CD4-positive, alpha-beta memory T cell (primary cell): ENCODE measurements at places on chromosomes 6 and 20.
A peak's percentile ranks its signal among the peaks of the same experiment; 100 is the strongest.

GRCh38 chr6:135464634-135465033 lies 32.9 kb downstream of the AHI1 start:
- DNase-seq = no peak

DNA sequence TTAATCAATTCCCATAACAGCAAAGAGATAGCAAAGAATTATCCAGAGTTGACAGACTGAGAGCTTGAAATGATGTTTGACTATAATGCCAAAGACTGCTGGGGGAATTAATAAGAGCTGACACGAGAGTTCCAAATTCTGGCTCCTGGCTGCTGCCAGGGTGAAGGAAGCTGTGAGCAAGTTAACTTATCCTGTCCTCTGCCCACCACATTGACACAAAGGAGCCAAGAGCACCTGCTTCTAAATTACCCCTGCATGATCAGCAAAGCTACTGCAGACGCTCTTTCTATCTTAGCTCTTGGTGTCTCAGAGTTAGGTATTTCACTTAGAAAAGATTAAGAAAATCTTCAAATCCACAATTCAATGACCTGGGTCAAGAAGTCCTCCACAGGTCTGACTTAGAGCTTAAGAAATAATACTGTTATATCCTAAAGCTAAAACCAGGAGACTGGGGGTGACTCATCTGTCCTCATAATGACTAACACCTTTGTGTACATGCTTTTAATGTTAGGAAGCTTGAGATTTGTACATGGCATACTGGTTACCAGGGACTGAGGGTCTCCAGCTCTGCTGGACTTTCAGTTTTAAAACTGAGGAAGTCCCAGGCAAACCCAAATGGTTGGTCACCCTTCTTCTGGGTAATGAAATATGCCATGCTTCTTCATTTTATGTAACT lies 13.2 kb upstream of the FRK start:
- no peak for DNase-seq

DNA sequence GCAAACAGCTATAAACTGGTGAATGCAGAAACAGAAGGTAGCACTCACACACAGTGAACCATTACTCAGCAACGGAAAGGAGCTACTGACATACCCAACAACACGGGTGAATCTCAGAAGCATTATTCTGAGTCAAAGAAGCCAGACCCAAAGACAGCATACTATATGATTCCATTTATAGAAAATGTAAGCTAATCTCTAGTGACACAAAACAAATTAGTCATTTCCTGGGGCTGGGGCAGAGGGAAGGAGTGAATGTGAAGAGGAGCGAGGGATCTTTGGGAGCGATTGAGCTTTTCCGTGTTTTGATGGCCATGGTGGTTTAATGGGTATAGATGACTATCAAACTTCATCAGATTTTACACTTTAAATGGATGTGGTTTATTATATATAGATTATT lies 614.6 kb downstream of the DHX35 start:
- no peak for DNase-seq

DNA sequence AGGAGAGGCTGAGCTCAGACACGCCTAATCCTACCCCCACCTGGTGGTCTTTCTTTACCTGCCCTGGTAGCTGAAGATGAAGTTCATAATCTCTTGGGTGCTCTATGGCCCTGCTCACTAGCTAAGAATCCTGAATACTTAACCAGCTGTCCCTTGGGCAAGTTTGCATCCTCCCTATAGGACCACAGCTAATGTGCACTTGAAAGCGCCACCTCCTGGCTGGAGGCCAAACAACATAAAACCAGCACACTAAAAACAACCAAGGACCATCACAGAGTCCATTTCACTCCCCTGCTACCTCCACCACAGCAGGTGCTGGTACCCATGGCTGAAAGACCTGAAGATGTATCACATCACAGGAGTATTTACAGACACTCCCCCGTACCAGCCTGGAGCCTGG lies 155.5 kb upstream of the SLC24A3 start:
- no peak for DNase-seq

DNA sequence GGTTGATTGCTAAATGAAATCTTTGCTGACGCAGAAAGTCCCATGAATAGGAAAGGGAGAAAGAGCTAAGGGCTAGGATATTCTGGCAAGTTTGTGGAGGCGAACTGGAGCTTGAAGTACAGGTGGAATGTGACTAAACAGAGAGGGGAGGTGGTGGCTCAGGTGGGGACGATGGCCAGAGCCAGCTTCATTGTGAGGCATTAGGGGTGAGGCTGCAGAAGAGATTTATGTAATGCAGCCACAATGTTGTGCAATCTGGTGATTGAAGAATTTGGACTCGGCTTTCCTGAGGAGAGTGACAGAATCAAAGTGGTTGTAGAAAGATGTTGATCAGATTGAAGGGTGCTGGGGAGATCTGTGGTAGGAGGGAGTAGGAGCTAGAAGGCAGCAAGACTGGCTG lies 42.9 kb upstream of the SPACA1 start:
- no peak for DNase-seq

GRCh38 chr6:112187736-112188135 lies 66.6 kb downstream of the LAMA4 start:
- no peak for DNase-seq

DNA sequence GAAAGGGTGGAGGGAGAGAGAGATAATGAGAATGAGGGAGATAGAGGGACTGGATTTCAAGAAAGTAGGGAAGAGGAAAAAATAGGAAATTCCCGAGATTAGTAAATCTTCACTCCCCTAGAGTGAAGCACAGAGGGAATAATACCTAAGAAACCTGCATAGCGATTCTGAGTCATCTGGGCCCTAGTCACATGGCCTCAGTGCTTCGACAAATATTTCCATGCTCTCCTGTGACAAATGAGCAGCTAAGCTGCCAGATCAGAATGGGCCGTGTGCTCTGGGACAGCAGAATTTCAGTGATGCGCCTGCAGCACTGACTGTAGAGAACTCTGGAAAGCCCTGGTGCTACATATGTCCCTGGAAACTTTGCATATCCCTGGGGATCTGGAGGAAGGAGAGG lies 48.6 kb upstream of the GRIK2 start:
- no peak for DNase-seq

DNA sequence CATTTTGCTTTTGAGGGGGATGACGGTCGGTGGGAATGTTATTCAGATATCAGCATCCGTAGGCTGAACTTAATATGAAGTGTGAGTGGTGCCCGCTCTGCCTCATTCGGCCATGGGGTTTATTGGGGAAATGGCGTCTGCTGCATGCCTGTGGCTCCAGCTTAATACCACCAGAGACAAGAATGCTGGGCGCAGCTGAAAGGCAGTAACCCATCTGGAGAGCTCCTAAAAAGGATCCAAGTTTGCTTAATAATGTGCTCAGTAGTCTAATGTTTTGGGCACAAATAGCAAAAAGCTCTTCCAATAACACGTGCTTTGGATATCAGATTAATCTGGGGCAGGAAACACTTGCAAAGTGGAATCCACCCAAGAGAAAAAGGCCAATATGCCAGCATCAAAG lies 273.0 kb upstream of the TAB2 start:
- DNase-seq = no peak

DNA sequence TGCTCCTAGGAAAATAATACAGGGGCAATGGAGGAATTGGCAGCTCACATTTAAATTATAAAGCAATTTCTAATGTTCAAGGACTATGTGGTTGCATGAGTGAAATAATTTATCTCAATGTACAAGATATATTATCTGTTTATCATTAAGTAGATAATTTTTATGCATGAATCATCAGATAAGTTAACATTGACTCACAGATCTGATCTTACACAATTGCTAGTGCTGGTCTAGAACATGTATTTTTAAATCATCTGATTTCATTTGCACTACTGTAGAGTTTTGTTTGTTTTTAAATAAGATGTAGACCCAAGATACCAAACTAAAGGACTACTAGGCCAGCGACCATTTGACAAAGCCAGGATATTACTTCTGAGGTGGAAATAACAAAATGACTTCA lies 199.2 kb downstream of the BMP2 start:
- no peak for DNase-seq

GRCh38 chr20:15487030-15487429 lies 1086.2 kb downstream of the KIF16B start:
- no peak for DNase-seq

DNA sequence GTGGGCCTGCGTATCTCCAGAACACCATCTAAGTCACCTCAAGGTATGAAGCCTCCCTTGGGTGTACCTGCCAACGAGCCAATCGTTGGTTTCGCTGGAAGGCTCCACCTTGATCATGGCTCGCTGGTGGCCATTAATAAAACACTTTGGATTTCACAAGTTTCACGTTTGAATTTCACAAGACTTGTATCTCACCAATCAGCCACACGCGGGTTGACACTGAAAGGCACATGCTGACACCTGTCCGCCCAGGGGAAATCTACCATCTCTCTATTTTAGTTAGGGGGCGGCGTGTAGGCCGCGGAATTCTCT lies 586 bp upstream of the HMGA1 start:
- peak; percentile 85 for DNase-seq

DNA sequence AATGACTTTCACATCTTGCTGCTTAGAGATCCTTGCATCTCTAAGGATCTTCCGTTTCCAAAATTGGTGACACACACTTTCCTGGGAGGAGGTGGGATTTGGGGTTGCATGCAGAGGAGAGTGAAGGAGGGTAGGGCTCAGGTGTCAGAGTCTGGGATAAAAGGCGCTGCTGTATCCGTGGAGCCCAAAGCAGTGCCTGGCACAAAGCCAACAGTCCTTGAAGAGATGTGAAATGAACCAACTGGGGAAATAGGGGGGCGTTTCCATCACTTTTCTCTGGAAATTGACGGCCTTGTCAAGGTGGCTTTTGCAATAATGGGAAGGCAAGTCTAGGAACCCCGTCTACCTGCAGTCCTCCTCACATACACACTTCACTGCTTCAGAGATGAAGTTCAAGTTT lies 59.5 kb upstream of the NELFCD start:
- no peak for DNase-seq

DNA sequence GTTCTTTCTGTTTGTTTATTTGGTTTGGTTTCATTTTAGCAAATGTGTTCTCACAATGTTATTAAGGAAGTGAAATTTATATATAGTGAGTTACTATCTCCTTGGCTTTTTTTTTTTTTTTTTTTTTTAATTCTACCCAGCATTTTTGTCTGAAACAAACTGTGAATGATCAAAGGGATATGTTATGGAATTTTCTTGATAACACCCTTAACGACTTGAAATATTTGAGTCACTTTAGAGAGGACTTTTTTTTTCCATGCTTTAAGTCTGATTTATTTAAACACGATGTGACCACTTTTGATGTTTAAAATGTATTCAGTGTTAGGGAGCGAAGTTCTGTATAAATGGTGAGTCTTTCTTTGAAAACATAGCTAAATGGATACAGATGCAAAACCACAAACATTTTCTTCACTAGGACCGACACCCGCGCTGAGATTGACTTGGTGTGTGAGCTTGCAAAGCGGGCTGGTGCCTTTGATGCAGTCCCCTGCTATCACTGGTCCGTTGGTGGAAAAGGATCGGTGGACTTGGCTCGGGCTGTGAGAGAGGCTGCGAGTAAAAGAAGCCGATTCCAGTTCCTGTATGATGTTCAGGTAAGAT lies 149.7 kb downstream of the MTHFD1L start:
- no peak for DNase-seq

- no peak for DNase-seq
These were observed 208.7 kb downstream of the PRL start for GRCh38 chr6:22087960-22088706.

- no peak for DNase-seq
These were observed 7.4 kb upstream of the IGF2R start for GRCh38 chr6:159961528-159961927.

GRCh38 chr6:26141378-26141904 lies 54.2 kb downstream of the HFE start:
- no peak for DNase-seq

DNA sequence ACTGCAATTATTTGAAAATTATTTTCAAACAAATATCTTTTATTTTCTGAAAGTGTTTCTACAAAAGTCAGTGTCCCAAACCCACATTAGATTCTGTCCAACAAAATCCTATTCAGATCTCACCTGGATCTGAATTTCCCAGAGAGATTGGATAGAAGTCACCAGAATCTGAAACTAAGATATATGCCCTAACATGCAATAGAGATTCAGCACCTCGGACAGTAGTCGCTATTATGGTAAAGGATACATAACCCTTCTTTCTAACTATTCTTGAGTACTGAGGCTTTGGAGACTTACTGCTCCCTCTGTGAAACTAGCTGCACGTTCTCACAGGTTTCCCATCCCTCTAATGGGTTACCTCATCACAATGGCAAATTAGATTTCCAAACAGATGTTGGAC lies 151.4 kb downstream of the ID4 start:
- DNase-seq = no peak

GRCh38 chr6:23826572-23826971 lies 299.4 kb upstream of the NRSN1 start:
- no peak for DNase-seq

DNA sequence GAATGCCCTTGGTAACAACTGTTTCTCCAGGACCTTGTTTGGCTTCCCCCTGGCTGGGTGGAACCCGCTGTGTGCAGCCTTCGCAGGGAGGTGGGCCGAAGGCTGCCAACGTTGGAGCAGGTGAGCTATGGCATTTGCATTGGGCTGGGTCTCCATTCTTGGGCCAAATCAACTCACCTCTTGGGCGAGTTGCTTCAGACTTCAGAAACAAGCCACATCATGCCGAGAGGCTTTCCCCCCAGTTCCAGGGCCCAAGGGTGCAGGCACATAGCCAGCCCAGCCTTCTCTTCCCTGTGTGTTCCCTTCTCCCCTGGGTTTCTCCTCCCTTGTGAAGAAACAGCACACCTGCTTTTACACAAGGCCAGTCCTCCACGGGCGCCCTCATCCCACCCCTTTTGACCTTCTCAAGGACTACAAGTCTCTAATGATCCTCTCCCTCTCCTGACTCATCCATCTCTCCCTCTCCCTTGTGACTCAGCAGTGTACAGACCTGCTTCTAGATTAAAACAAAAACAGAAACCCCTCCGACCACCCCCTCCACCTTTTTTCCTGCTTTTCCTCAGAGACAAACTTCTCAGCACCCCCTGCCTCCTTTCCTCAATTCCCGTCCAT lies 41.6 kb downstream of the FAM209B start:
- no peak for DNase-seq

DNA sequence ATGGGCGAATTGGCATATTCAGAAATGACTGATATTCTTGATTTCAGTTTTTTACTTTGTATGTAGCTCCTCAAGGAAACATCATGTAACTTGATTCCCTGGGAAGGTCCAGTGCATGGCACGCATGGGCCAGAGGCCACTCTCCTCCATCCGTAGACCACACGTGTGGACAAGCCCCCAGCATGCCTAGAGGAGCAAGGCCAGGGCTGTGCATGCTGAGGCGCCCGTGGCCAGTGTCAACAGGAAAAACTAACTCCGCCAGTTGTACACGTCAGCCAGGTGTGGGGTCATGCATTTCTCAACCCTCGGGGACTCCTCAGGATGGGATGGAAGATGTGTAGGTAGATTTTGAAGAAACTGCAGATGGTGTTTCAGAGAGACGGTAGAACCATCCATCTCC lies 37.8 kb upstream of the CD93 start:
- no peak for DNase-seq

DNA sequence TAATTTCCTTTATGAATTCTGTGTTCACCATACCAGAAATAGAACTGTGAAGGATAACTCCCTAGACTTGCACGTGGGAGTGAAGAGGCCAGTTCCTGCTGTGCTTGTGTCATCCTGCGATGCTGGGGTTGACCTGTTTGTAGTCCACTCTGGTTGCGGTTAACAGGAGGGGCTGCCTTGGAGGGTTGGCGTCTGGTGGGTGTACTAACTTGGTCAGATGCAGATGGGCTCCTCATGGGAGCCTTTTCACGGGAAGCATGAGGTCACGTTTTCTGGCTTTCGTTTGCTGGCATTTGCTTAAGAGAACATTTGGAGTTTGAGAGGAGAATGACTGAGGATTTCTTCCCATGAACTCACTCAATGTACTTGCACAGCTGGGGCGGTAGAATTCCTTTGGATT lies 41.2 kb downstream of the IGF2R start:
- DNase-seq = no peak

- DNase-seq = peak; percentile 3
These were observed 9.5 kb downstream of the TAAR2 start for GRCh38 chr6:132614554-132614953.
